ENCODE measurements at places on chromosomes 5 and 9.

DNA sequence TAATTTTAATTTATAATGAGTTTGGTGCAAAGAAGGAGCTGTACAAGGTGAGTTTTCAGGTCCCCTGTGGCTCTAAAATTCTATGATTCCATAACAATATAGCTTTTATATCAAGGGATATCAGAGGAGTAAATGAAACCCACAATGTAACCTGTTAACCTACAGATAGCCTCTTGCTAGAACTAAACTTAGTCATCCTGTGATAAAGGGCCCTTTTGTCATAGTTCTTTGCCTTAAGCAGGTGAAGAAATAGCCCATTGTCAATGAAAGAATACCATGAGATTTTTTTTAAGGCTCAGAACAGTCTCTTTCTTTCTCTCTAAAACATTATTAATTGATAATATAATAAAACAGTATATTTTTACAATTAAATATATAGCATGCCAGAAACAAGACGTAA lies 127.8 kb downstream of the NFIB start:
- DNase-seq: no peak

DNA sequence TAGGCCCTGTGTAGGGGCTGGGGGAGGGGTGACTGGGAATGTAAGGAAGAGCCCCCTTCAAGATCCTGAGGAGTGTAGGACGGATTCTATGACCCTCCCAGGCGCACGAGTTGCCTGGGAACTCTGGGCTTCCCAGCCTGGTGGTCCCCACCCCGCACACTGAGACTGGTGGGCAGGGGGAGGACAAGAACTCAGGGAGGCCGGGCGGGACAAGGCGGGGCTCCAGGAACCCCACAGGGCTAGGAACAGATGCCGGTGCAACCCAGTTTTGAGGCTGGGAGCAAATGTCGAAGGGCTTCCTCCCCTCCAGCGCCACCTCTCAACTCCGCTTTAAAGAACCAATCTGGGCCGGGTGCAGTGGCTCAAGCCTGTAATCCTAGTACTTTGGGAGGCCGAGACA lies 1.3 kb upstream of the VDAC1 start:
- DNase-seq: no peak

- no peak for DNase-seq
Observed at GRCh38 chr9:16143947-16144890, 591.4 kb downstream of the CCDC171 start.

DNA sequence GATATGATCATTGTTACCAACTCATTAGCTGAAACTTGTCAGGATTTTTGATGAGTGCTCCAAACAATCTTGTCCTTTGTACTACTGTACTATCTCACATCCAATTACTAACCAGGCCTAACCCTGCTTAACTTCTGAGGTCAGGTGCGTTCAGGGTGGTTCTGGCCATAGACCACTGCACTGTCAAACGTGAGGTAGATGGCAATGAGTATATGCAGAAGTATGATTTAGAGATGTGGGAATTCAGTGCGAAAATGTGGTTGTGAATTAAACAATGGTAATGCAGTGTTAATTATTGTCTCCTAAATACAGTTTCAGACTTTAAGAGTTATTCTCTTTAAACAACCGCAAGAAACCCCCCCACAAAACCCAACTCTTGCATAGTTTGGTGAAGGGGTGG lies 86.5 kb downstream of the ANKRD55 start:
- DNase-seq: no peak

DNA sequence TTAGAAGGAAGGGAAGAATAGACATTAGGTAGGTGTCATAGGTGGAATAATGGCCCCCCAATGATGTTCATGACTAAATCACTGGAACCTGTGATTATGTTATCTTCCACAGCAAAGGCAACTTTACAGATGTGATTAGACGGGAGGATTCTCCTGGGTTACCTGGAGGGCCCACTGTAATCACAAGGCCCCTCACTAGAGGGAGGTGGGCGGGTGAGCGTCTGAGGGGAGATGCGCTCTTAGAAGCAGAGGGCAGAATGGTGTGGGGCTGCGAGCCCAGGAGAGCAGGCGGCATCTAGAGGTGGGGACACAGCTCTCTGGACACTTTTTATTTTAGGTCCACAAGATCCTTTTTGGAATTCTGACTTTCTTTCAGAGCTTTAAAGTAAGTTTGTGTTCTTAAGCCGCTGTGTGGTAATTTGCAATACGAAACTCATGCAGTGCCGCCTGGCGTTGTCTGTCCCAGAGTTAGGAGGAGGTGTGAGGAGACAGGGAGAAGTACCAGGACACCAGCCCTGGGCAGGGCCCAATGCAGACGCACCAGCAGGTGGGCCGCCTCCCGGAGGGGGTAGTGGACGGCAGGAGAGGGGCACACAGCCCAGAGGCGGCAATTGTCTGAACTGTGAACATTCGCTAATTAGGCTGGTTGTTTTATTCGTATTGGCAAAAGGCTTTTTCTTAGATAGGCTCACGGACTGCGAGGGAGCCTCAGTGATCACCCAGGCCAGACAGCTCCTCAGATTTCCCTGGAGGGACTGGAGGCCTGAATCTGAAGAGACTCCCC lies 51.1 kb upstream of the FANCC start:
- no peak for DNase-seq

DNA sequence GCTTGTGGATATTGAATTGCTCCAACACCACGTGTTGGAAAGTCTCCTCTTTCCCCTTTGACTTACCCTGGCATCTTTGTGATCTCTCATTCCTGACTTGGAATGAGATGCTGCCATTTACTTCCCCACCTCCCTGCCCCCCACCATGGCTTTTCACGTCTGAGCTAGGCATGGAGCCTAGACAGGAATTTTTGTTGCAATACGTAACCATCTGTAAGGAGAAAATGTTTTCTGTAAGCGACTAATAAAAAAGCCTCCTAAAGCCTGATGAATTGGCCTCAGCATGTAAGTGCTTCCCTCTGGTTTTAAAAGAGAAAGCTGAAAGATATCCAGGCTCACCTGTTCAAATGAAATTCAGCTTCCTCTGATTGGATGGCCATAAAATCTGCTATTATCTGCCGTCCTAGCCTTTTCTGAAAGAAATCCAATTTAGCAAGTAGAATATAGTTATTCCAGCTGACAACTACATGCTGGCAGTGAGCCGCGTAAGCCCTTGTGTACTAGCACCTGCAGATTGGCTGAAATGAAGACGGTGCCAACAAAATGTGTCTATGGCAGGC lies 200.1 kb downstream of the NSG2 start:
- DNase-seq: no peak

DNA sequence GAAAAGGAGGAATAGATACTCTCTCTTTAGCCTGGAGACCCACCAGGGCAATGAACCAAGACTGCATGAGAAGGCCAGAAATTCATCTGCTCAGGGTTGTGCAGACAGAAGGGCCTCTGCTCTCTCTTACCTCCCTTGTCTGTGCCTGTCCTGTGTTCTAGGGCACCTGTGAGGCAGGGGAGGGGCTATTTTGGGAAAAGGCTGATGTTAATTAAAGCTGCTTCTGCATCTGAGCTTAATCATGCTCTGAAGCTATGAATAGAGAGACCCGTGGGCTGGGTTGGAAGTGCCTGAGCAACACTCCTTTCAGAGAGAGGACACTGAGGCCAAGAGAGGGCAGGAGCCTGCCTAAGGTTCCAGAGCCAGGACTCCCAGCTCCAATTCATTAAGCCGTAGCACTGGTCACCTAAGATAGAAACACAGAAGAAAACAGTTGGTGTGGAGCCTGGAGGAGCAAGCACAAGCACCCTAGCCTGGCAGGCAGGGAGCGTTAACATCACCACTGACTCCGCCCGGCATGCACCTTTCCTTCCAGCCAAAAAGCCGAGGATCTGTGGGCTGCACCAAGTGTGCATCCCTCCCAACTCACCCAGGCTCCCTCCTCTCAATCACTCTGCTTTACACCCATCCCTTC lies 31.4 kb upstream of the STING1 start:
- no peak for DNase-seq

DNA sequence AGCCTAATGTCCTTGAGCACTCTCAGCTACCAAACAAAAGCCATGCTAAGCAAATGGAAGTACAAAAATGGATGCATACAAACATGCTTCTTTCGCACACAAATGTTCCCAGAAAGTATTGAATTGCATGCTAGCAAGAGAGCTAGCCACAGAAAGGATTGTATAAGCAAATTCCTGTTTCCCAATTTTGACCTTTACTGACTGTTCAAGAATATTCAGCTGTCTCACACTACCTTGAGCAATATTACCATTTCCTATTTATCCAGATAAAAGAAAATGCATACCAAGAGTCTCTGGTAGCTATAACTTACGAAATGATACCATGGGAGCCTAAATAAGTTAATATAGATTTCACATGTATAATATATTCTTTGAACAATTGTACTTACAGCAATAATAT lies 264.6 kb downstream of the TMEM167A start:
- no peak for DNase-seq

GRCh38 chr5:143041-143440 lies 48.3 kb upstream of the LRRC14B start:
- no peak for DNase-seq

DNA sequence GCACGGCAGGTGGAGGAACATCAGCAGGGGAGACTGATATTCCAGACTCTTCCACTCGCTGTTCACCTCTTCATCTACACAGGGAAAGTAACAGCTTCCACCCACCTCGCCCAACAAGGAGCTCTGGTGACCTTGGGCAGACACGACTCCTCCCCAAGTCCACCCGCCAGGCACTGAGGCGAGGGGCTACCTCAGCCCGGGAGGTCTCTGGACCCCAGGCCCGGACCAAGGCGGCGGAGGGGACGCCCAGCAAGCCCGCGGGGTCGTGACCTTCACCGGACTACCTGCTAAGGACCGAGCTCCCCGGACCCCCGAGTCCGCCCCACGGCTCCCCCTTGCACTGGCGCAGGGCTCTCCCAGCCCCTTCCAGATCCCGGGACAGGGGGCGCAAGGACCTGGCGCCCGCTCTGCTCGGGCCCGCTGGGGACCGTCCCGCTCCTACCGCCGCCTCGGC lies 70.2 kb upstream of the LPCAT1 start:
- no peak for DNase-seq

- DNase-seq: no peak
Observed at GRCh38 chr5:41371738-41372137, 138.7 kb downstream of the PLCXD3 start.

DNA sequence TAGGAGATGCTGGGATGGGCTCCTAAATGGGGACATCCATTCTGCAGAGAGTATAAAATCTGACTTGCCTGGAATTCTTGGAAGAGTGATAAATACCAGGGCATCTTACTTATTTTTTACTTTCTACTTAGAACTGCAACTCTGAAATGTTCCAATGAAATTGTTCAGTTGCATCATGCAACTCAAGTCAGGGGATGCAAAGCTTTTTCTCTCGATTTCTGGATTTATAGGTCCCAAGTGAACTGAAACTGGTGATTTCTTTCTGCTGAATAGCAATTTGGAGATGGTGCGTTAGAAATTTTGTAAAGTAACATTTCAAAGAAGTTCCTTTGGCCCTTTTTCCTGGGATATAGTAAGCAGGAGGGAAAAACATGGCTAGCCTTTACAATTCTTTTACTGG lies 238.4 kb upstream of the CD180 start:
- DNase-seq: no peak

DNA sequence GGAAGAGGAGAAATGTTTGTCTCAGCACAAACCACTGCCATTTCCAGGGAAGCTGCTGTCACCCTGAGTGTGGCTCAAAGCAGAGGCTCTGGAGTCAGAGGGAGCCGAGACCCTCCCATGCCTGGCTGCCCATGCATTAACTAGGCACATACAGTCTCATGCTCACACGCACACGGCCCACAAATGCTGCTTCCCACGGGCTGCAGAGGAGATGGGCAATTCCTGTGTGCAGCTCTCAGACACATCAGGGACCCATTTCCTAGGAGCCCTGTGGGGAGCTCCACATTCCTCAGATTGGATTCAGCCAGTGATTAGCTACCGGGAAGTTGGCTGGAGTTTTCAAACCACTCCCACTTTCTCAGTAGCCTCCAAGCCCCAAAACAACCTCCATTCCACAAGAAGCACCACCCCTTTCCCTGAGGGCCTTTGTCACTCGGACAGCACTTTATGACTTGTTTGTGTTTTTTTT lies 9.1 kb upstream of the PTGES start:
- no peak for DNase-seq

GRCh38 chr9:114214181-114214580 lies 58.8 kb downstream of the COL27A1 start:
- DNase-seq: no peak

- no peak for DNase-seq
Observed at GRCh38 chr5:141686648-141687416, 4.8 kb upstream of the ARAP3 start.

GRCh38 chr5:163347671-163348070 lies 89.7 kb upstream of the CCNG1 start:
- DNase-seq: no peak

DNA sequence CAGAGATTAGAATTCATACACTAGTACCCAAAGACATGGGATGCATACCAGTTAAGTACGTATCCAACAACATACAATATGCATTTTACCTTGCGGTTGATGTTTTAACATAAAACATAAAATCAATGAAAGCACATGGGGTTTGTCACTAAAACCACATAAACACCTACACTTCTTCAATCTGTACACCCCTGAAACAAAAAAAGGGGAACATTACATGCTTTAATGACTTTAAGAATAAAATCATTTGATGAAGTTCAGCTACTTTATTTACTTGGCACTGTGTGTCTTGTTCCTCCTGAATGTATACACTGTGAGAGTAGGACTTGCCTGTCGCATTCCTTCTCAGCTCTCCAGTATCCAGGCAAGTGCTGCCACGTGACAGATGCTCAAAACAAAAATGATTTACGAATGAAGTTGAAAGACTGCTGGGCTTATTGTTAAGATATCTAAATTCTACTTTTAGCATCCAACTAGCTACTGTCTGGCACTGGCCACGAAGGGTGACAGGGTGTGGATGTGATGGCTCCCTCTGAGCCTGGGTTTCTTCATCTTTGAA lies 21.0 kb downstream of the TNFSF15 start:
- DNase-seq: no peak

- no peak for DNase-seq
Observed at GRCh38 chr9:98989036-98990000, 45.6 kb downstream of the COL15A1 start.

DNA sequence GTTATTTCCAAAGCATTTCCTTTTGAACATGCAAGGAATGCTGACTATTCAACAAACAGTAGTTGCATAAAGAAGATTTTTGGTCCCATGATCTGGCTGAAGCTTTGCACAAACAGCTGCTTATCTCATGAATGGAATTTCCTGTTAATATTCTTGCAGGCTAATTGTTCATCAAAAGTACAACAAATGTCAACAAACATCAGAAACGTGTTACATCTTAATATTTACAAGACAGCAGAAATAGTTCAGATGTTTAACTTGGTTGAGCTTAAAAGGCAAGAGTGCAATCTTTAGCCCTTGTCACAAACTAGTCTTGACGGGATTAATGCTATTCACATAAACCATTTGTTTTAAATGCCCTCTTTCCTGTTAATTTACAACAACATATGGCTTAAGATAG lies 47.9 kb upstream of the BASP1 start:
- no peak for DNase-seq

DNA sequence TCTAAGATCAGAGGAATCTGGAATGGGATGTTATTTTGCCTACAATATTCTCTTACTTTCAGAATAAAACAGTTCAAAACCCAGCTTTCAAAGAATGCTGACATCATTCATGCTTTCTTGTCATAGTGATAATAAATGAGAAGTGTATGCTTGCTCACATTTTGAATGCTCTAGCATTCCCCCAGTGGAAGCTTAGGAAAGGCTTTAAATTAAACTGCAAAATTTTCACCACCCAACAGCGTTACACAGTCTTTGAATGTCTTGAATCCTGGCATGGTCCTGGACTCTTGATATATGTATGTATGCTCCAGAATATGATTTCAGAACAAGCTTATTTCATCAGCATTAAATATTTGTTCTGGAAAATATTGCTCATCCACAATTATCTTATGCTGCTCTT lies 964.3 kb upstream of the NUDT12 start:
- no peak for DNase-seq
